Activated CD8-positive, alpha-beta memory T cell treated with anti-CD3 and anti-CD28 coated beads for 1 hour (primary cell): ENCODE measurements at places on chromosomes 4 and X.

DNA sequence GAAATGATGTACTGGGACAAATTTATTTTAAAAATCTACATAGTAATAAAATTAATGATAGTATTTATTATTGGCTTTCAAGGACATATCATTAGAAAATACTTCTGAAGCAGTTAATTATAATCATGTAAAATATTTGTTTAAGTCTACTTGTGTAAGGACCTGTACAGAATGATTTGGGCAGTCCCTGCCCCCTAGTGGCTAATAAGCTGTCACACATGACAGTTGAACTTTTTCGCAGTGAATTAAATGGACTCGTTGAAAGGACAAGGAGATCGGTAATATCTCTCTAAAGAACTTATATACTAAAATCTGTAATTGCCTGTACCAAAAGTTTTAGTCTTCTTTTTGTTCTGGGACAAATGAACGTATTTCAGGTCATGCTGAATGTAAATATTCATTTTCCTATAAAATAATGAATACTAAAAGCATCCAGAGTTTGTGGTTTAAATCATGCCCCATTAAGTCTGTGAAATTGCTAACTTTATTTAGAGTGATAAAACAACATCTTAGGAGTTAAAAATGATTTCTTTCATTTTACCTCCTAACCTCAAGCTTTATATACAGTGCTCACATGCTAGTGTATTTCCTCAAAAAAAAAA lies 13.6 kb downstream of the EXOC1 start:
- DNase-seq: no peak

DNA sequence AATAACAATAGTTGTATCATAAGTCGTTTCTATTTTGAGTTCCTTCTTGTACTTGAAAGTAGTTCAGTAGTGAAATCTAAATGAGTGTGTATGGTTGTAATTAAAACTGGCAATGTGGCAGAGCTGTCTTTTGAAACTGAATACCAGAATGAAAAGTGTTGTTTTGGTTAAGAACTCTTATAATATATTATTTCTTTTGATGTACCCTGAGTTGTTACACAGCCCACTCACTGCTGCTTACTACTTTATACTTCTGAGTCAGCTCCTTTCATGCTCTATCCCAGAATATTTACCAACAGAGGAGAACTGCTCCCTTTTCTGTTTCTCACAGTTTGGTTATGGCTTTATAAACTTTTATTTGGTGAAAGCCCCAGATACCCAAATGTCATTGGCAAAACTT lies 28.8 kb downstream of the FAM199X start:
- DNase-seq: no peak

- no peak for DNase-seq
Measured at GRCh38 chr4:82957045-82957444, 53.6 kb downstream of the LIN54 start.

DNA sequence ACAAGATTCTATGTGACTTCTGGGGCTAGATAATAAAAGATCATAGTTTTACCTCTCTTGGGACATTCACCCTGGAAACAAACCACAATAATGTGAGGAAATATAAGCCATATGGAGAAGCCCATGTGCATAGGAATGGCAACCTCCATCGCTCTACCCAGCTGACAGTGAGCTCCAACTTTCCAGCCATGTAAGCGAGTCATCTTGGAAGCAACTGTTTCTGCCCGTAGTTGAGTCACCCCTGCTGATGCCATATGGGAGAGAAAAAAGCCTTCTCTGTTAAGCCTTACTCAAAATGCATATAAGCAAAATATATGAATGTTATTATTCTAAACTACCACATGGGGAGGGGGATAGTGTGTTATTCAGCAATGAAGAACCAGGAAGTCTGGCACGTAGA lies 31.4 kb upstream of the RELL1 start:
- DNase-seq: no peak

DNA sequence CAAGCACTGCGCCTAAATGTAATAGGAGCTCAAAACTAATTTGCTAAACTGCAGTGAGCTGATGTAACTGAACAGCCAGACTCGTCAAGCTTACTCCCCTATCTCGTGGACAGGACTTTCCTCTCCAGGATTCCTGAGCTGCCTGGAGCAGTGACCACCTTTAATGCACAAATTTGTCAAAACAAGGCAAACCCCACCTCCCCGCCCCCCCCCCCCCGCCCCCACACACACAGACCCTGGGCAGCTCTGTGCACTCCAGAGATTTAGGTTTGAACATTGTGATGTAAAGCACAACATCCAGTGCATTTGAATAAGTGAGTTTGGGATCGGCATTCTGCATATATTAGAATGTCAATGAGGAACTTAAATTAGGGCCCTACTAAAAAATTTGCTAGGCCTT lies 77.7 kb upstream of the DHX15 start:
- no peak for DNase-seq

DNA sequence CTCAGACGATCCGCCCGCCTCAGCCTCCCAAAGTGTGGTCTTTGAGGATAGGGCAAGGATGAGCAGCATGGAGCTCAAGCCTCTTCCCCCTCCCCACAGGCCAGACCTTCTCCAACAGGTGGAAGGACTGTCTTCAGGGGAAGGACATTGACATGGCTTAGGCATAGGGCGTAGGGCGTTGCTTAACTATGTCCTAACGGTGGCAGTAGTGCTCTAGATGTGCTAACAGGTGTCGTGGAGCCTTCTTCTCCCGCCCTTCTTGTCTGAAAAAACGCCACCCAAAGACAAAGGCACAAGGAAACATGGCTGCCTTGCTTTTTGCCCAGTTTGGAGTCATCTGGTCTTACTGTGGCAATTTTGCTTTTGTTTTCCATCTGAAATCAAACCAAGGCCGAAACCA lies 219.8 kb downstream of the OR13H1 start:
- DNase-seq: peak; percentile 78

DNA sequence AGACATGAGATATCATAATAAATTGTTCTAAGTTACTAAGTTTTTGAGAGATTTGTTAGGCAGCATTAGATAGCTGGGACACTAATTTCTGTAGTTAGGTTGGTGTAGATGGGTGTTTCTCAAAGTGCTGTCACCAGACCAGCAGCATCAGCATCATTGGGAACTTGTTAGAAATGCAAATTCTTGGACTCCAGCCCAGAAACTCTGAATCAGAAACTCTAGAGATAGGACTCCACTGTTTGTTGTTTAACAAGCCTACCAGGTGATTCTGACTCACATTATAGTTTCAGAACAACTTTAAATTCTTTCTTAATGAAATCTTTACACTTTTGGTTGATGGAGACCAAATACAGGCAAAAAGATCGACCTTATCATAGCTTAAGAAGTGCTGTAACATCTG lies 173.7 kb downstream of the PABPC4L start:
- DNase-seq: no peak

- DNase-seq: no peak
Measured at GRCh38 chr4:11263208-11263607, 165.5 kb downstream of the HS3ST1 start.

DNA sequence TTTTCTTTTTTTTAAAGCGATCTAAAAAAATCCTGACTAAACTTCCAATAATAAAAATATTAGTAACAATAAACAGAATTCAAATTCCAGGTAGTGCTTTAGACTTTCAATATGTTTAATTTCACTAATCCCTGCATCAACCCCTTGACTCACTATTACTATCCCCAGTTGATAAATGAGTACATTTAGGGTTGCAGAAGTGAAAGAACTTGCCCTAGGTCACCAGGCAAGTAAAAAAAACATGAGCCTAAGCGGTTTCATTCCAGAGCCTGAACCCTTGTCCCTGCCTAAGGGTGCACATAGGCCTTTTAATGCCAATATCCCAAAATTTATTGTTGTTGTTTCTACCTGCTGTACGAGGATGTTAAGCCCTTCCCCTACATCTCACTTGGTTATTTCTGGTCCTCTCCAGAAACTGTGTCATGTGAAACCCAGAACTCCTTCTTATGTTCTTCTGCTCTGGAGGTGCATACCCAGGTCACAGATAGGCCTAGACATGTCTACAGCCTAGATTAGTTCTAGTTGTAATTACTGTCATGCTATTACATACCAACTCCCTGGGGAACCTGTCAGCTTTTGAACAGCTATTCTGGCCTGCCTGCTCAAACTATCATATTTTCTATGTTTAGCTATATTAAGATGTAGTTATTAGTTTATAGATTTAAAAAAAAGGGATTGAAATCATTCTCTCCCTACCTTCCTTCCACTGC lies 244.5 kb upstream of the PITX2 start:
- DNase-seq: no peak

DNA sequence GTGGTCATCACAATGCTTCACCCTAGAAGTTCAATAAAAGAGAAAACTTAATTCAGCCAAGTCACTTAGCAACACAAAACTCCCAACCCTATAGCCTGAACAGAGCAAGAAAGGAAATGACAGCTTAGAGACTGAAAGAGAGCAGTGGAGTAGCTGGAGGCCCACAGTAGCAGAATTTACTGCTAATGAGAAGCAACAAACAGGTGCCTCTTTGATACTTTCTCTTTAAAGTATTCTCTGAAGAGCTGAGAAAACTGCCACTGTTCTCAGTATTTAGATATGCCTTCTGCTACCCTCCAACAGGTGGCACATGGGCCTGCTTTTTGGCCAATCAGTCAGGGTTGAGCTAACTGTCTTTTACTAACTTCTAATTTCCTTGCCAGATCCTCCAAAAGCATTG lies 240.0 kb downstream of the GPC3 start:
- DNase-seq: no peak

DNA sequence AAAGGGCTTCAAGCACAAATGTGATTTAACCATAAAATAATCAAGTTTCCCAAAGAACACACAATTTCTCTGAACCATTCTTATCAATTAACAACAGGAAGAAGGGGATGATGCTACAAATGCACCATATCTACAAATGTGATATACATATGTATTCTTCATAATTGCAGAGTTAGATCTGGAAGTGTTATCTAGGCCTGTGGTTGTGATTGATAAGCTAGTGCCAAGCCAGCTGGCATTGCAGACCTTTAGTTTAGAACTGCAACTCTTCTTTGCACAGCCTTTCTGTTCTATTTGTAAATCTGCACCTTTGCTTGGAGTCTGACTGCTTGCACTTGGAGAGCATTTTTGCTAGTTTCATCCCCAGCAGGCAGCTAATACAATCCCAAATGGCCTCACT lies 145.5 kb upstream of the NPY2R start:
- DNase-seq: no peak

DNA sequence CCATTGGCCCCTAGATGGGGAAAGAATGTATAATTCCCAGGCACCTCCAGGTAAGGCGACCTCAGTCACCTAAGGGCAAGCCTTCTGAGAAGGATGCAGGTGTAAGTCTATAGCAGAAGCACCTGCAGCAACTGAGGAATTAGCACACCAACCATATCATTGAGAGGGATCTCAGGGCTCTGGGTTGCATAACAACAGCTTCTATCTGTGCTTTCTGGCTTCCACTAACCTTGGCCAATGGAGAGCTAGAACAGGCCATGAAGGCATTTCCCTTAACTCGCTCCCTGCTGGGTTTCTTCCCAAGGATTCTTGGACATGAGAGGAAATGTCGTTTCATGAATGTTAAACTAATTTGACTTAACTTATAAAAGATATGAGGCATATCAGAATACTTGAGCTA lies 177.8 kb upstream of the GK2 start:
- no peak for DNase-seq

DNA sequence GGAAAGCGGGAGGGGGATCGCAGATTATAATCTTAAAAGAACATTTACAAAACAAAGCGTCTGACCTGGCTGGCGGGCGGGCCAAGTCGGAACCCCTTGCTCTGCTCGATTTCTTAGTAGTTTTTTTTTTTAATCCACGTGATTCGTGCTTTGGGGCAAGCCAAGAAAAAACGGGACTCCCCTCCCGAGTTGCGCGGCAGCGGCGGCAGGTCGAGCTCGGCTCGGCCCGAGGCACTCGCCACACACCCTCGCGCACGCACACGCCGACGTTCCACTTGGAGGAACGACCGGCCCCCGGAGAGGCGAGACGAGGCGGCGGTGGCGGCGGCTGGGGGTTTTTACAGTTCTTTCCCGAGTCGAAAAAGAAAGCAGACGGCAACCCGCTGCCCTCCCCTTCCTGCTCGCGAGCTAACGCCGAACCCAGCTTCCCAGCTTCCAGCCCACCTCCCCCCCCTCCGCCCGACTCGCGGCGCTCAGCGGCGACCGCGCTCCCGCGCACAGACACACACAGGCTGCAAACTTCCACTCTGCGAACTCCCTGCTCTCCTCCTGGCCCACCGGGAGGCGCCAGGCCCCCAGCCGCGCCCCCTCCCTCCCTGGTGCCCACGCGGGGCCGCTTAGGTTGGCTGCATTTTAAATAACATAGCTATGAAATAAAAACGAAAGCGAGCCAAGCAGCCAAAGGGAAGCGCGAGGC lies 1.2 kb downstream of the BCOR start:
- DNase-seq: no peak

DNA sequence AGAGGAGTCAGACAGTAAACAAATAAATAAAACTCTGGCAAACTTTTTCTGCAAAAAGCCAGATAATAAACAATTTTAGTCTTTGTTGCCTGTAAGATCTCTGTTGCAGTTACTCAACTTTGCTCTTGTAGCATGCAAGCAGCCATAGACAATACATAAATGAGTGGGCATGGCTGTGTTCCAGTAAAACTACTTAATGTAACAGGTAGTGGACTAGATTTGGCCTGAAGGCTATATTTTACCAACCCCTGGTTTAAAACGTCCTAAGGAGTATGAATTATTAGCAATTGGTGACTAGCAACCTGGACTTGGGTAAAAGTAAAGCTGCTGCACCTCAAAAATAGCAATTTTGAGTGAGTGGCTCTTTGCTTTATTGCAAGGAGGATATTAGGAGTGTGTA lies 30.9 kb downstream of the SLAIN2 start:
- no peak for DNase-seq

DNA sequence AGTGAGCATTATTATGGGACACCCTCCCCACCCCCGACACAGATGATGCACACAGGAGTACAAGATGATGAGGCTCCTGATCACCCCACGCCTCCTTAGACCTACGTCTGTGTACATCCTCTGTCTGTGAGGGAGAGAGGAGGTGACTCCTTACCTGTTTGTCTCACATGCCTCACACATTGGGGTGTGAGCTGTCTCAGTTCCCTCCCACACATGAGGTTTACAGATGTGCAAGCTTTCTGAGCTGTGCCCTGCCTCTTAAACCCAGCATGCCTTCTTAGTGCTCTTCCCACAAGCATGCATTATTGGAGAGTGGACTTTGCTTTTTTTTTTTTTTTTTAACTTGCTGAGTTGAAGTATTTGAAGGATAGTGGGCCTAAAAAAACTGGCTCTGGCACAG lies 76.7 kb downstream of the CLCN5 start:
- no peak for DNase-seq

GRCh38 chr4:186158021-186158813 lies 33.1 kb upstream of the CYP4V2 start:
- no peak for DNase-seq
